ENCODE measurements at places on chromosomes 1 and 21.
A peak's percentile ranks its signal among the peaks of the same experiment; 100 is the strongest.

GRCh38 chr1:3469104-3469848 is 14.8 kb downstream of the ARHGEF16 start:
- no peak for DNase-seq

GRCh38 chr1:78645723-78646122 is 3.9 kb upstream of the IFI44 start:
- DNase-seq: no peak

- no peak for DNase-seq
Measured at GRCh38 chr1:232385221-232385620, 244.7 kb downstream of the SIPA1L2 start.

- no peak for DNase-seq
Measured at GRCh38 chr1:200625381-200625824, 4.9 kb upstream of the KIF14 start.

DNA sequence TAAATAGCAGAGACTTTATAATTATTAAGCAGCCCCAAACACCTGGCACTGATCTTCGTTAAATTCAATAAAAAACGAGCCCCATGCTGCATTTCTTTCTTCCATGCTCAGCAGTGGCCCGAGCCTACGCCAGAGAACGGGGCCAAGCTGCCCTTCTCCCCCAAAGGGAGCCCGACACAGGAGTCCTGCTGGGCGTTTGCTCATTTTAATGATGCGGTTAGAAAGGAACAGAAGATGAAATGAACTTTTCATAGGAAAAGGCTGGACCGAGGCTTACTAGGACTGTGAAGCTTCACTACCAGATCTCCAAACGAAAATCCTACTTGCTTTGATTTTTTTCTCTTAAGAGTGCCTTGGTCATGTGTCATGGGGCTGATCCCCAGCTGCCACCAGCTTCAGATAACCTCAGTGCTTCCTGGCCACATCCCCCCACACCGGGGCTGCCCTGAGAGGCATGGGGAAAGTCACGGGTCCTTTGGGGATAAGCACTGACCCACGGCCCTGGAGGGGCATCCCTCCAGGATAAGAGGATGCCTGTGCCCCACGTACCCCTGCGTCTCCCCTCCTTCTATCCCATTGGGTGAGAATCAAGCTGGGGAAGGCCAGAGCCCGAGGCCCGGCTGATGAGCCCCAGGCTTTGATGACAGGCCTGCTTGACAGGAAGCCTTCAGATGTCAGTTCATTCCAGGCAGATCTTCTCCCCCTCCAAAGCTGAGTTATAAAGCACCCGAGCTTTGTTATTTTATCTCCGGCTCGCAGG is 34.2 kb downstream of the PGBD5 start:
- no peak for DNase-seq

GRCh38 chr1:42013881-42014470 is 95.3 kb upstream of the HIVEP3 start:
- DNase-seq: no peak

- no peak for DNase-seq
Measured at GRCh38 chr1:193183019-193183627, 3.3 kb downstream of the B3GALT2 start.

DNA sequence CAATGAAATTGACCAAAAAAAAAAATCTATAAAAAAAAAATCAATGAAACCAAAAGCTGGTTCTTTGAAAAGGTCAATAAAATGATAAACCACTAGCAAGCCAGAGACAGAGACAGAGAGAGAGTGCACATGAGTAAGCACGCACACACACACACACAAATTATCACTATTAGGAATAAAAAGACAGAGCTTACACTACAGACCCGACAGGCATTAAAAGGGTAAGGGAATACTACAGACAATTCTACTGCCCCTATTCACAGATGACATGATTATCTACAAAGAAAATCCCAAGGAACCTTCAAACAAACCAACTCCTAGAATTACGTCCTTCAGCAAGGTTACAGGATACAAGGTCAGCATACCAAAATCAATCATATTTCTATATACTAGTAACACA is 38.6 kb downstream of the TARBP1 start:
- DNase-seq: no peak

GRCh38 chr1:185353124-185353523 is 36.1 kb upstream of the IVNS1ABP start:
- DNase-seq: no peak

GRCh38 chr1:117632269-117633067 is 26.6 kb downstream of the TENT5C start:
- no peak for DNase-seq

DNA sequence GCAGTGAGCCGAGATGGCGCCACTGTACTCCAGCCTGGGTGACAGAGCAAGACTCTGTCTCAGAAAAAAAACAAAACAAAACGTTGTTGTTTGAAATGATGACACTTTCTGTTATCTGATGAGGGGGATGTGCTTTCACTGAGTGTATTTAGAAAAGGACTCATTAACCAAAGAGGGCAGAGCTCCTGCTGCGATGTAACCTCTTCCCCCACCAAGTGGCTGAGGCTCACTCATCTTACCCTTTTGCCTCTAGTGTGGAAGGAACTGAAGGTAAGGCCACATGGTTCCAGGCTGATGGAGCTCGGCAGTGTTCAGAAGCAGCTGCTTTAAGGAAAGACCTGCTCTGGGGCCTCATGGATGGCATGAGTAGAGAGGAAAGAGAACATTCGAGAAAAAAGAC is 105.7 kb upstream of the RUNX1 start:
- no peak for DNase-seq

GRCh38 chr1:155176544-155177071 is 3.0 kb downstream of the TRIM46 start:
- peak; percentile 70 for DNase-seq

Data from activated CD4-positive, alpha-beta T cell treated with anti-CD3 and anti-CD28 coated beads for 1 hour (primary cell).